ENCODE measurements at places on chromosomes 3 and 15. TPM values are rescaled to one million over a fixed set of nuclear protein-coding genes. Genes with fewer than 3 reads are reported as not detected.

RHO gene
- not detected for total RNA-seq

- no peak for DNase-seq
Measured at GRCh38 chr3:61425356-61425755, 136.0 kb upstream of the PTPRG start.

DNA sequence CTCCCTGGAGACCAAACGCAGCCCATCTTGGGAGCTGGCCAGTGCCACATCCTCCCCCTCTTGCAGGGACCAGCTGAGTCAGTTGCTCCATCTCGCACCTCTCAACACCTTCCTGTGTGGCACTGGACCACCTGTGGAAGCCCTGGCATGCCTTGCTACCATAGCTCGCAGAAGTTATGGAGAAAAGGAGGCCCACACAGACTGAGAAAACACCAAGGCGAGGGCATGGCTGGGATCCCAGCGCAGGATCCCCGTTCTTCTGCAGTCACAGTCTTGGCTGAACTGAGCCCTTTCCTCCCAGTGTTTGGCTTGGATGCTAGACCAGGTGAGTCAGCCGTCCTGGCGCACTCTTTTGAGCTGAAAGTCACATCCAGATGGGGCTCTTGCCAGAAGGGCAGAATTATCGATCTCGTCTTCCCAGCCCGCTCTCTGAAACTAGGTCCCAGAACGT, 46.9 kb downstream of the CHRD start:
- no peak for DNase-seq

- DNase-seq = no peak
Measured at GRCh38 chr15:65907661-65908060, 38.4 kb downstream of the RAB11A start.

RTP1 gene
- 0.29 TPM for total RNA-seq

DNA sequence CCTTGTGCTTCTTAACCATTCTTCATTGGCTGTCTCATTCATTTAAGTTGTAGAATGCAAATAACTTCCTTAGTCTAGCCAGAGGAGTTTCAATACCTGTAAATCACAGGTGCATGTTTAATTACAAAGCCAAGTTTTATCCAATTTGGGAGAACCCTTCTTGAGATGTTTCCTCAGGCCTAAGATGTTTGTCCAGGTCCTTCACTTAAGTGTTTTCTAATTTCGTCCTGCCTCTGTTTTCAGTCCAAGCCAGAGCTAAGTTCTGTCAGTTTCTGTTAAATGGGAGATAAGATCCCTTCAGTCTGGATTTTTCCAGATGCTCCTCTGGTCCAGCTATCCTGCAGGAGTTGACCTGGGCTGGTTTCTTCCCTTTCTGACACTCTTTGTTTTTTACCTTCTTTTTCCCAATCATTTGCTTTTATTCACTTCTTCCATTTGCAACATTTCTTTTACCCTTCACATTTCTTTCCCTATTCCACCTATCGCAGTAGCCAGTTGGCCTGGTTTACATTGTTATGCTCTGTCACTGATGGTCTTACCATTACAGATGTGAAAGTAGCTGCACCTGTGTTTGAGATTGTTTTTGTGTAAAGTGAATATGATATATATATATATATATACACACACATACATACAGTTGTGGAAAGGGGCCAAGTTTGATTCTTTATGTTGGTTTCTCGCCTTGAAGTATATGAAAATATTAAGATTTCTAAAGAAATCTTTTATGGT, 34.5 kb downstream of the EIF2AK4 start:
- no peak for DNase-seq

- DNase-seq = no peak
Measured at GRCh38 chr3:189419038-189419437, 212.2 kb upstream of the TP63 start.

GRCh38 chr3:131731709-131732108, 228.9 kb upstream of the MRPL3 start:
- DNase-seq = no peak

DNA sequence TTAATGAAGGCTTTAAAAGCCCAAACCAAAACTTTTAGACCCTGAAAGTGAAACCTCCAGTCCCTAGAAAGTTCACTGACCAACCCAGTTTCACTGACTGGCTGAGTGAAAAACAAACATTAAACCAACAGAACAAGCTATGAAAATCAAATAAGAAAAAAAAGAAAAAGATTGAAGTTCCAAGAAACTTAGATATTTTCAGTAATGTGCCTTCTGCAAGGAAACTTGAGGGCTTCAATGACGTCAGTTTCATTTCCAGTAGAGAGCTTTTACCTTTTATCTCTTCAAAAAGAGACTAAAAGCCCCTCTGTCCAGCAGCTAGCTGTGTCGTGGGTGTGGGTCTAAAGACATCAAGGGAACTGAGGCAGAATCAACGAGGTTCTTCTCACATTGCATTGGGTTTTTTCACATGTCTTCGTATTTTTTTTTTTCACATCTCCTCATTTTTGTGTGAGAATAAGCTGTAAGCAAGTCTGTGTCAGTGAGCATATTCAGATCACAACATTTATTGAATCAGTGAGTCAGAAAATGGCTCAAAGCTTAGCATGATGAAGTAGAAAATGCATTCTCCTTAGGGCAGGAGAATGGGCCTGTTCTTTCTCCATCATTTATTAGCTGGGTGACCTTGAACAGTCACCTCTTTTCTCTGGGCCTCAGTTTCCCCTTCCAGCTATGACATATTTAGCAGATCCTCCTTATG, 54.8 kb upstream of the BCL6 start:
- DNase-seq = no peak

DZIP1L gene
- 6.3 TPM for total RNA-seq

DNA sequence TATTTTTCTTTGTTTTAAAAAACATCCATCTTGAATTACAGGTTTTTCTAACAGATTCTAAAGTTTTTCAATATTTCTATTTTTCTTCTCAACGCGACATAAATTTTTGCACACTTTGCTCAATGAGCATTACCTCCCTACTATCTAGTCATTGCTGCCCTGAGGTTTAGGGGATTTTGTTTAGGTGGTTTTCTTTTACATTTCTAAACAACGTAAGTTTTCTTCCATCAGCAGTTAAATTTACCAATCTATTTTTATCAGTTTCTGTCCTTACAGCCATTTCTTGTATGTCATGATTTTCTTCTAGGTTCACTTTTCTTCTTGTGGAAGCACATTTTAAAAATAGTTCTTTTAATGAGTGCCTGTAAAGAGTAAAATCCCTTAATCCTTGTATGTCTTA, 49.2 kb upstream of the CCR2 start:
- DNase-seq = no peak

DNA sequence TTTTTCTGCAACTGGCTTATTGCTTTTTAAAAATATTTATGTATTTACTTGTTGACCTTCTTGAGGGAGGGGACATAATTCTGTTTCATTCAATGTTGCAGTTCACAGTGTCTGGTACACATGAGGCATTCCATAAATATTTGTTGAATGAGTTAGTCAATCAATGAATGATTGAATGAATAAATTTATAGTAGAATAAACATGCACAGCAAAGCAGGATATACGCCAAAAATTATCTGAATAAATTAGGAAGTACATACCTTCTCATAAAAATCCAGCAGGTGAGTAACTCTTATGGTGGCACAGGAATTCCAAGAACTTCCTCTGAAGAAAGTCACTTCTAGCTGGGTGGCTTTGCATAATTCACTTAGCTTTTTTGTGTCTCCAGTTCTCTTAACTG, 469.4 kb upstream of the ATP11B start:
- DNase-seq = no peak

- DNase-seq = no peak
Measured at GRCh38 chr3:97291901-97292300, 472.7 kb upstream of the ARL6 start.

PPP4R2 gene
- 18.4 TPM for total RNA-seq

- DNase-seq = no peak
Measured at GRCh38 chr15:69398491-69398891, 15.7 kb upstream of the KIF23 start.

- no peak for DNase-seq
Measured at GRCh38 chr3:111621535-111621934, 26.4 kb upstream of the ZBED2 start.

GRCh38 chr15:66919421-66919820, 146.0 kb upstream of the SMAD3 start:
- no peak for DNase-seq

COL6A5 gene
- not detected for total RNA-seq

KNSTRN gene
- 90.3 TPM for total RNA-seq

DNA sequence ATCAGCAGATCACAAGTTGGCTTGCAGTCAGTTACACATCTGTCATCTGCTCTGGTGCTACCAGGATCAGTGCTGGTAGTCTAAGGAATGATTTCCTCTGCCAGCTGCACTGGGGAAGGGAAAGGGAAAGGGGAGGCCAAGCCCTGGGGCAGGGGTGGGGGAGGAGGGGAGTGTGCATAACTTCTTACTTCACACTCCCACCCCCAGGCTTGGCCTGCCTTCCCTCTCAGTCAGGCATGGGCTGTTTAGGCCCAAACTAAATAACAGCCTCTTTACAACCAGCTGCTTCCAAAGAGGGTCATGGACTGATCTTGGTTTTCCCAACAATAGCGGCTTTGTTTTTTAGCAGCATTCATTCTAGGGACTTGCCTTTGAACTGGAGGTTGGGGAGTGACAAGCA, 86.1 kb upstream of the PSMD6 start:
- DNase-seq = peak; percentile 3

TF gene
- not detected for total RNA-seq

LTF gene
- not detected for total RNA-seq

CADM2 gene
- total RNA-seq = 2.8 TPM

PCLAF gene
- 274 TPM for total RNA-seq

DNA sequence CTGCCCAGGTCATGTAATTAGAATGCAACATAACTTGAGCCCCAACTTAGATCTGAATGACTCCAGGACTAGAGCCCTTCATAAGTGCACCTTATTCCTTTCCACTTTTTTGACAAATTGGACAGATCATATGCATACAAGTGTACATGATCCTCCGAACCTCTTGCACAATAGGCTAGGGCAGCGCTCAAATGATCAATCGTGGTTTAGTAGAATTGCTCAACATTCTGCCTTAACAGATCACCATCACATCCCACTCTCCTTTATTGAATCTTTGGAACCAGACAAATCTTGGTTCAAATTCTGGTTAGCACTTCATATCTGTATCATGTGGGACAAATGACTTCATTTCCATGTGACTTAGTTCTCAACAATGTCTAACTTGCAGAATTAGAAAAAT, 106.8 kb upstream of the CDIN1 start:
- DNase-seq = no peak

- no peak for DNase-seq
Measured at GRCh38 chr3:122390665-122391064, 6.7 kb downstream of the FAM162A start.

DNA sequence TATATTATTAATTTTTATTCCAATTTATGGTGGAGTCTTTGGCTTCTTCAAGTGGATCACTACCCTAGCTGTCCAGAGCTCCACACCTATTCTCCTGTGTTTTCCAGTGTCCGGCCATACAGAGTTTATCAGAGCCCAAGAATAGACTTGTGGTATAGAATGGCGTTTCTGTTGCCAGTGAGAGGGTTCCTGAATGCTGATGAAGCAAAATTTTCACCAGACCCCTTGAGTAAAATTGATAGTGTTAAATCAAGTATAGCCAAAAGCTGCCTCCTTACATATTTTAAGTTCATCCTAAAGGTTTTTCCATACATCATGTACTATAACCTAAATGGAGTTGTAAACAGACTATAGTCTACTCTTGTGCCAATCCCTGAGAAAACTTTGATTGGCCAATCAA, 171.5 kb upstream of the CHL1 start:
- no peak for DNase-seq
